ENCODE measurements at places on chromosomes 16 and 17. TPM values are rescaled to one million over a fixed set of nuclear protein-coding genes. Genes with fewer than 3 reads are reported as not detected.

DNA sequence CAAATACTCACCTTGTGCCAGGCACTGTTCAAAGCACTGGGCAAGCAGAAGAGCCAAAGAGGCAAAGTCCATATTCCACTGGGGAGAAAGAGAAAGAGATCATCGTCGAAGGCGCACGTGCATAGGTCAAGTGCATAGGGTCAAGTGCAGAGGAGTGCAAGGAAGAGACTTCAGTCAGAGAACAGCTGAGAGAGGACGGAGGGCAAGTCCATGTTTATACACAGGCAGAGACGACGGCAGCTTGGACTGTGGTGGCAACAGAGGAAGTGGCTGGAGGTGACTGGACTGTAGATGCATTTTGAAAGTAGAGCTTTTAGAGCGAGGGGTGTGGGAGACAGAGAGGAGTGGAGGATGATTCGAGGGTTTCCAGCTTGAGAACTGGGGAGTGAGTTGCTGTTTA is 74.7 kb upstream of the SDK2 start:
- no peak for DNase-seq

- DNase-seq: no peak
These were observed 559.8 kb downstream of the WWOX start for GRCh38 chr16:78659216-78659615.

GRCh38 chr17:17025621-17026020 is 16.6 kb upstream of the MPRIP start:
- no peak for DNase-seq

DNA sequence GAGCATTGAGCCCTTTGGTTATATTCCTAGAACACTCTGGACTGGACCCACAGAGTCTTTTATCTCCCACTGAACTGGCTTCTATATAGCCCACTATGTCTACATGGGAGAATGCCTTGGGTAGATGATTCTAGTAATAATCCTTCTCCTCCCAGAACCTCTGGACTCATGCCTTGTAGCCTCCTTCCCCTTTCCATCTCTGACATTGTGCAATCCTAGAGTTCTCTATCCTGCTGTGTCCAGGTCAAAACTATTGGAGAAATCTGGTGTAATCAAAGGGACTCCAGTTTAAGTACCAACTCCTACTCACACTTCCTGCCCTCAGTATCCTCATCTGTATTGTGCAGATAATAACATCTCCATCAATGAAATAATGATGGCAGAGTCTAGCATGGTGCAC is 9.1 kb downstream of the RCVRN start:
- DNase-seq: no peak

Gene CYB561
- 17.2 TPM for total RNA-seq

Gene CDK5RAP3
- total RNA-seq: 196 TPM

Gene CCL14
- total RNA-seq: not detected

Gene ACE
- total RNA-seq: 3.7 TPM

All from glutamatergic neuron (in vitro differentiated cells).